HS-5 (cell line): ENCODE measurements at places on chromosomes 4 and X.

GRCh38 chr4:186557061-186557460 is 1.7 kb upstream of the MTNR1A start:
- peak; percentile 20 for DNase-seq

- no peak for DNase-seq
Observed at GRCh38 chrX:13719192-13719856, 15.1 kb downstream of the TRAPPC2 start.

- DNase-seq: no peak
Observed at GRCh38 chr4:26937139-26937538, 76.5 kb downstream of the STIM2 start.

- DNase-seq: no peak
Observed at GRCh38 chr4:156173937-156174336, 220.3 kb upstream of the CTSO start.

- DNase-seq: no peak
Observed at GRCh38 chrX:86051741-86052140, 4.4 kb upstream of the CHM start.

DNA sequence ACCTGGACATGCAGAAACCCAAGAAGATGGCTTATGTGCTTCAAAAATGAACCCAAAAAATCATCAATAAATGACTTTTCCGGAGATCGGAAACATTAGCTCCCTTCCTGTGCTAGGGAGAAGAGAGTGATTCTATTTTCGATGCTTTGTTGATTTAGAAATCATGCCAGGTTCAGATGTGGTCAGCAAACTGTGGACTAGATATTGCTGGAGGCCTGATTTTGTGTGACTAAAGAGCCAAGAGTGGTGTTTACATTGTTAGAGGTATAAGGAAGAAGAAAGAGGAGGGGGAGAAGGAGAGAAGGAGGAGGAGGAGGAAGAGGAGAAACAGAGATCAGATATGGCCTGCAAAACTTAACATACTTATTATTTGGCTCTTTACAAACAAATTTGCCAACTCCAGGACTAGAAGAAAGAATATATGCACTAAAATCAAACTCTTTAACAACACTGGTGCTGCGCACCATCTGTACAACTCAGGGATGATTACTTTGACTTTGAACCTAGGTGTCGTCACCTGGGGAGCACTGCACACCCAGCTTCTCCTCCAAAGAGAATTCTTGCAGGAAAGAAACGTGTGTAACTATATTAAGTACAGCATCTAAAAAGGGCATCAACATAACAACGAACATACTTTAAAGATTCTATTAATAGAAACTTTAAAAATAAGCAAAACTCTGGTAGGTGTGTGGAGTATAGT is 664.9 kb upstream of the LCORL start:
- no peak for DNase-seq

GRCh38 chr4:40856840-40857362 is 107.1 kb downstream of the NSUN7 start:
- DNase-seq: no peak

DNA sequence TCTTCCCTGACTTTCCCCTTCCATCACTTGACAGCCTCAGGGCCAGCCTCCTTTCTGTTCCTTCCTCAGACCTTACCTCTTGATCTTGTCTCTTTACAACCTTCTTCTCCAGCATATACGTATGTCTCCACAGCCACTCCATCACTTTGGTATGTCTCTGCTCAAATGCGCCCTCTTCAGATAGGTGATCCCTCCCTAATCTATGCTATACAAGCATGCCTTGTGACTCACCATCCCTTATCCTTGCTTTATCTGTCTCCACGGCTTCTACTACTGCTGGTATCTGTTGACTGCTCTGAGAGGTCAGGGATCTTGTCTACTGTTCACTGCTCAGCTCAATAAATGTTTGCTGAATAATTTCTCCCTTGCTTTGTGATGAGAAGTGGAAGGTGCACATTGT is 9.0 kb downstream of the ARAP2 start:
- peak; percentile 11 for DNase-seq

GRCh38 chr4:77225022-77225421 is 68.0 kb downstream of the CCNG2 start:
- no peak for DNase-seq

GRCh38 chr4:187366530-187366929 is 629.0 kb upstream of the ZFP42 start:
- DNase-seq: no peak

DNA sequence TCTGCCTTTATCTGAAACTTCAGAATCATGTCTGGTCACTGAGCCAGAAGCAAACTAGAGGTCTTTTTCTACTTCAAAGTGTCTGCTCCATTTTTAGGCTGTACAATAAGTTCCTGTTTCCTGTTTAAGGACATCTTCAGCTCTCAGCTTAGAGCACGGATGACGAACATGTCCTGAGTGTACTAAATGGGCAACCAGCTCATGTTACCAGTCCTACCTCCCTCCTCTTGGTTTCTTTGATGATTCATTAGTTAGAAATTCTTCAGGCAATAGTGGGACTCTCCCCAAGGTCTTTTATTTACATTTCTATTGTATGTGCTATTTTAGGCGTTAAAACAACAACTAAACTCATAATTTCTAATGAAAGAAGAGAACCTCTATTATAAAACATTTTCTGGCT is 58.0 kb downstream of the ENPEP start:
- peak; percentile 84 for DNase-seq

DNA sequence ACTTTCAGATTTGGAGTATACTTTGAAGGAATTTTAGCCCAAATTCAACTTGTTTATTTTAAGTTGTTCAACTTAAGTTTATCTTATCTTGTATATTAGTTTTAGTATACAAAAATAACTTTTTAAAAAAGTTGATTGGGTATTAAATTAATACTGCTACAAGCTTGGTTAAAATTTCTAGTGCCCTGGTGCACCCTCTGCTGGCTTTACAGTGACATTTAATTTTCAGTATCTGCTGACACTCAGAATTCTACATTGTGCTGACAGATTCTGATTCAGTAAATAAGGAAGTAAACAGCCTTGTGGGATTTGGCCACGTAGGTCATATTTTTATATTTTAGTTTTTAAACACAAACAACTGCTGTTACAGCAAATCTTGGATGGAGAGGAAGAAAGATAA is 2.9 kb downstream of the EDA start:
- DNase-seq: no peak

- no peak for DNase-seq
Observed at GRCh38 chr4:80062527-80062926, 10.5 kb downstream of the ANTXR2 start.

DNA sequence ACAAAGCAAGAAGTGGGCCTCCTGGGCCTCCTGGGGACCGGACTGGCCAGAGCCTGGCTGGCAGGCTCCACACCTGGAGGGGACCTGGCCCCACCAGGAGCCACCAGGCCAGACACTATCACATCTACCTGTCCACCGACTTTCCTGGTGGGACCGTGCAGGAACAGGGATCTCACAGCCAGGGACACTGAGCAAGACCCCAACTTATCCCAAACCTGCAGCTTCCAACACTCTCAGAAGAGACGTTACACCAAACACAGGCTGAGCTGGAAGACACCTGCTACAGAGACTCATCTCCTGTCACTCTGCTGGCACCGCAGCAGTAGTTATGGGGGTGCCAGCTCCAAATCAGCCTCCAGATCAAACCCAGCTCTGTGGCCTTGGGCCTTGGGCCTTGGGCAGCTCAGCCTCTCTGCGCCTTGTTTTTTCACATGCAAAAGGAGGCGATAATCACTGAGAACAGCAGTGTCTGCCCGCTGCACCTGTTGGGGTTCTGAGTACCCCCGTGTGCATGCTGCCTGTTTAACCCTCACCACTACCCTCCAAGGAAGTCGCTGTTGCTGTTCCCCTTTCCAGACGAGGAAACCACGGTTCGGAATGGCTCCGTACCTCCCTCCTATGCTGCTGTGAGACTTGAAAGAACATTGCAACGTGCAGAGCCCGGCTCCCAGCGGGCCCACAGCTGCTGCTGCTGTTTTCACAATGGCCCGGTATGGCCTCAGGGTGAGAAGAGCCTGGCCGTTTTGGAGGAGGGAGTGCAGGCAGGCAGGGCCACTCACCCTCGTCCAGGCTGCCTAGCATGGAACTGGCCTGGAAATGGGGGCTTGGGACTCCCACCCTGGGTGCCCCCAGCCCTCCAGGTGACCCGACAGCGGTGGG is 69.6 kb downstream of the ADRA2C start:
- DNase-seq: no peak

GRCh38 chrX:20352504-20352903 is 85.8 kb upstream of the RPS6KA3 start:
- no peak for DNase-seq

DNA sequence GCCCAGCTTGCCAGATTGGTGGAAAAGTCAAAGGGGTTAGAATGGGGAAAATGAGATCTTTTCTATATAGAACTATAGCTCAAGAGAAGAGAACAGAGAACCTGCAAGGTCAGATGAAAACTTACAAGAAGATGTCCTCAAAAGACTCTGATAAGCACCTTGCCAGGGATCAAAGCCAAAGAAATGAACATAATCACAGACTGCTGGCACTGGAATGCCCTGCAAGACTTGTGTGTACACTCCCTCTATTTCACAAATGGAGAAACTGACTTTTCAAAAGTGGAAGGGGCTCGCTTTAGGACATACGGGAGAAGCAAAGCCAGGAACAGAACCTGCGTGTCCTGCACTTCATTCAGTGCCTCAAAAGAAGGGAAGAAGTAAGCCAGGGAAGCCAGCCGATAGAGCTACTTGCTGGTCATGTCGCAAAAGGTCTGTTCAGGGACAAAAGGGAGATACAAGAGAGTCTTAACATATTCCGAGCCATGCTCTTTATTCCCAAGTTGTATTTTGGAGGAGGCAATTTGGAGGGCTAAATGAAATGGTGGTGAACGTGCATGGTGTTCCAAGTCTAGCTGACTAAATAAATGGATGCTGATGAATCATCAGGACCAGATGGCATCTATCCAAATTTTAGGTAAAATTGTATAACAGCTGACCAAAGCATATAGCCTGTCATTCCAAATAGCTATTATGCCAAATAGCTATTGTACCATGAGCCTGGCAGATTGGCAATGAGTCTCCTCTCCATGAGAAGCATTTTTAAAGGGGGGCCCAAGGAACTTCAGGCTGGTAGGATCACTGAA is 175.6 kb upstream of the GPC4 start:
- DNase-seq: no peak

GRCh38 chrX:106619797-106620196 is 8.0 kb downstream of the RADX start:
- no peak for DNase-seq

DNA sequence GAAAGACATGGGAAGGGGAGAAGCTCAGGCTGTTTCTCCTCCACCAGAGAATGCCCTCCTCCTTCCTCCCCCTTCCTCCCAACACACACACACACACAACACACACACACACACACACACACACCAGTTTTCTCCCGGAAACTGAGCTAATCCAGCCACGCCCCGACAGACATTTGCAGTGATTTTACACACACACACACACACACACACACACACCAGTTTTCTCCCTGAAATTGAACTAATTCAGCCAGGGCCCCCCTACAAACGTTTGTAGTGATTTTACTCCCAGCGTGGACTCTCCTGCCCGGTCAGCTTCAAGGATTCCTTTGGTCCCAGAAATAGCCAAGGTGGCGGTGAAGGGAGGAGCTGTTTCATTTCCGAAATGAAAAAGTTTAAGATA is 32.9 kb upstream of the STX18 start:
- no peak for DNase-seq

- peak; percentile 38 for DNase-seq
Observed at GRCh38 chrX:46408553-46409407, 136.4 kb downstream of the ZNF674 start.

DNA sequence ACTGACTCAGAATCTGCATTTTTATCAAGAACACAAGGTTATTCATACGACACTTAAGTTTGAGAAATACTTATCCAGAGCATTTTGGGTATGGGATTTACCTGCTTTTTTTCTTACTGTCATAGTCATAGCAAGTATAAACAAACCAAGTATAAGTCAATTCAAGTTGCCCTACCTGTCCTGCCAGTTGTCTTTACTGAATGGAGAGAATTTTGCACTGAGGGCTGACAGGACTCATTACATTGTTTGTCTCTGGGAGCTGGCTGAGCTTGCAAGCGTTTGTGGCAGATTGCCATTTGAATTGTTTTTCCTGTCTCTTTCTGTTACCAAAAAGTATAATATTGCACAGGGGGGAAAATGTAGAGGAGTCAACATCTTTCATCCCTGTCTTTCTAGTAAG is 278.9 kb upstream of the MAGEC2 start:
- DNase-seq: no peak

DNA sequence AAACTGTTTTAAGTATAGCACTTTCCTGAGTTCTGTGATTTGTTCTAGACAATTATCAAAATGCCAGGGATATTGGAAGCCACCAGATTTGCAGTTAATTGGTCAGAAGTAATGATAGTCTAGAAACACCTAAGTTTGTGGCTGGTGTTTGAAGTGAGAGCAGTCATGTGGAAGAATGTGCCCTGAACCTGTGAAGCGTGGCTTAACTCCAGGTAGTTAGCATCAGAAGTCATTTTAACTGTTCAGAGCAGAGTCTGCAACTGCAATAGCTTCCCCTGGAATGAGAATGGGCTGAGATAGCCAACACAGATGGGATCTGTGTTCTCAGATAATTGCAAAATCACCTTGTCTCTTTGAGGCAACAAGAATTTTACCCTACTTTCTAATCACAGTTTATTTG is 255.1 kb upstream of the GK2 start:
- DNase-seq: no peak

- DNase-seq: no peak
Observed at GRCh38 chr4:113288696-113289095, 239.2 kb downstream of the ANK2 start.

- DNase-seq: peak; percentile 8
Observed at GRCh38 chrX:42746606-42747005, 31.4 kb downstream of the PPP1R2C start.

DNA sequence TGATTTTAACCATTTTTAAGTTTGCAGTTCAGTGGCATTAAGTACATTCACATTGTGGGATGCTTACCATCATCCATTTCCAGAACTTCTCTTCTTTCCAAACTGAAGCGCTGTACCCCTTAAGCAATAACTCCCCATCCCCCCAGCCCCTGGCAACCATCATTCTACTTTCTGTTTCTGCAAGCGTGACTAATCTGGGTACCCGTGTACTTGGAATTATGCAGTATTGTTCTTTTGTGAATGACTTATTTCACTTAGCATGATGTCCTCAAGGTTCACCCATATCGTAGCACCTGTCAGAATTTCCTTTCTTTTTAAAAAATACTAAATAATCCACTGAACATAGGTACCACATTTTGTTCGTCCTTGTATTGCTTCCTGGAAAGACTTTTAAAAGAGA is 32.9 kb downstream of the USP9X start:
- DNase-seq: no peak

DNA sequence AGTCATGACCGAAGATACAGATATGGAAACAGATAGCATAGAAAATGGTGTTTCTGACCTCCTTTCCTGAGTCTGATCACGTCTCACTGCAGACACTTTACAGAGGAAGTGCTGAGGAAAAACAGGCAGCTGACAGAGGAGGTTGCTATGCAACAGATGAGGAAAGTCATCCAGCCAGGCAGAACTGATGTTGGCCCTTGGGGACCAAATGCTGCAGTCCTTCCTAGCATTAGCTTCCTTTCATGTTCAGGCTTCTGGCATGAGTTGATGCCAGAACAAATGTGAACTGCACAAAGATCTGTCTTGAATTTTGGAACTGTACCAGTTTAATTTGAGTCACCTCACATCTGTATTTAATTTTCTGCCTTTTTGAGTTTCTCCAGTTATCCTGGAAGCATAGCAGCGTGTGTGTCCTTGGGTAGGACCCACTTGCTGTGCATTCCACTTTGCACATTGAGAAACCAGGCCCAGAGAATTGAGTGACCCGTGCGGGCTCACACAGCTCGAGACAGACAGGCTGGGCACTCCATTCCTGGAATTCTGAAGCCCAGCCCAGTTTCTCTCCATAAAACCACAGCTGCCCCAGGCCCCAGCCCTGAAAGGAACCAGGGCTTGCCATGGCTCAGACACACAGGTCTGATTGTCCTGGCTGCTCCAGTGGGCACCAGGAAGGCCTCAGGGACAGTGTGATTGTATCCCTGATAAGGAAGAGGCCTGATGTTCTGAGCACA is 1.4 kb upstream of the MAGED1 start:
- peak; percentile 54 for DNase-seq
